AG10803 (cell line): ENCODE measurements at places on chromosomes 16 and 17.

DNA sequence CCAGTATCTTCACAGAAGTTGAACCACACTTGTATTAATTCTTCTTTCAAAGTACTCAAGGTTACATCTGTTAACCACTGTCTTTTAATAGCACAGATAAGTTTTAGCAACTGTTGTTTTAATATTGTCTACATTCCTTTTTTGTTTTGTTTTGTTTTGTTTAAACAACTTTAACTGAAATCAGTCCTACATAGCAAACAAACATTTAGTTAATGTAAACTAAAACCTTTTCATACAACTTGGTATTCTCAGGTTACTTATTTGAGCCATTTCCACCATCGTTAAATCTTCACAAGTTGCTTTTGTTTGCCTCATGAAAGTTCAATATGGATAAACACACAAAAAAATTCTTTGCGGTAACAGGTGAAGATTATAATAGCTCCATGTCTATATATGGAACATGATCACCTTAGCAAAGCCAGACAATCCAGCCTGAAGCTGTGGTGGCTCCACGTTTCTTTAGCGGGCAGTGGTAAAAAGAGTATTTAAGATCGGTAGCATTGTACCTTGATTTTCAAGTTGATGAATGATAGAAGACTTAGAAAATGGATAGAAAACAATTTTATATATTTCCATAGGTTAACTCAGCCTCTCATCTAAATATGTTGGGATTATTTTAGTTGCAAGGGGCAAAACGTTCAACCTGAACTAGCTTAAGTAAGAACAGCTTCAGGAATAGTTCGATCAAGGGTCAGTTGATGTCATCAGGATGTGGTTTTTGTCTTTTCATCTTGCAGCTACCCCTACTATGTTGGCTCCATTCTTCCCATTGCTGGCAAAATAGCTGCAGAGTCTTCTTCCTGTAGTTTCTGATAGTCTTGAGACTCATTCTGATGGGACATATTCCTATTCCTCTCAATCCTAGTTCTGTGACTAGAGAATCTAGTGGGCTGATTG, 182.8 kb downstream of the FTO start:
- DNase-seq, result no peak

DNA sequence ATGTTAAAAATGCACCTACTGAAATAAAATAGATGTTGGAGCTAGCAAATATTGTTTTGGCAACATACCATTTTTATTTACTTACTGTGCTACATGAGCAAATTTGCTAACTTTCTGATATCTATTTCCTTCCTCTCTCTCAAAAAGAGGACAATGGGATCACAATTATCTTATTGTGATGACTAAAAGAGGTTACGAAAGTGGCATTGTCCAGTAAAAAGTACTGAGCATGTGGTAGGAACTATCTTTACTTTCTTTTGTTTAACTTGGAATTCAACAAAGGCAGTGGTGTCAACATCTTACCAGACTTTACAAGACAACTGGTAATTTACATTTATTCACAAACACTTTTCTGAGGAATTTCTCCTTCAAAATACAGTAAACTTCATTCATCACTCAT, 1542.6 kb upstream of the CDH8 start:
- DNase-seq, result no peak

DNA sequence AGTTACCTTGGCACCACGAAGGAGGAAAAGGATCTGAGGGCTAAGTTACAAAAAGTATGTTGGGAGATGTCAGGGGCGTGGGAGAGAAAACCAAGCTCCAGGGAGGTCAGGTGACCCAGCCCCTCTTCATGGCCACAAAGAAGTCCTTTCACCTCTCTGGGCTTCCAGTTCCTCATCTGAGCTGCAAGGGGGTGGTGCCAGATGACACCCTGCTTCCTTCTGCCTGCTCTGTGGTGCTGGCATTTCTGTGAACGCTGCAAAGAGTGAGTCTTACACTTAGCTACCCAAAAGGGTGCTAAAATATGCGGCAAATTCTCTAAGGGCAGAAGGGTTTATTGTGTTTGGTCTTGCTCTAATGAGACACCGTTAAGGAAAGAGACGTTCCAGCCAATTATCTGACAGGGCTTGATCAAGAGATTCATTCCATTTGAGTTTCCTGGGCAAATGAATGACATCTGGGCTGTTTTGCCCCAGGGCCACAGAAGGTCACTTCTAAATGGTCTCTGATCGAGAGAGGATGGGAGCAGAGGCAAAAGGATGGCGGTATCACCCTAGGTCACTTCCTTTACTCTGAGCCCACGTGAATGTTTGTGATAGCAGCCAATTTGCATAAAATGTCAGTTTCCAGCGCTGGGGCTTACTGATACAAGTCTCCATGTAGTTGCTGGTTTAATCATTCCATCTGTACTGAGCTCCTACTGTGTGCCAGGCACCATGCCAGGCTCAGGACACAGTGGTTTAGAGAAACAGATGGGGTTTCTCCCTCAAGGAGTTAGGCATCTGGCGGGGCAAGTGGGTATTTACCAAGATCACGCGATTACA, 210.2 kb downstream of the KATNIP start:
- DNase-seq, result no peak

- DNase-seq, result no peak
These were observed 5.8 kb upstream of the ZDHHC7 start for GRCh38 chr16:85017151-85017550.

- DNase-seq, result no peak
These were observed 243.9 kb downstream of the PARN start for GRCh38 chr16:14386115-14386514.

- DNase-seq, result no peak
These were observed 32.4 kb downstream of the XPO6 start for GRCh38 chr16:28179354-28179753.
